ENCODE measurements at places on chromosomes 2 and 18. TPM values are rescaled to one million over a fixed set of nuclear protein-coding genes. Genes with fewer than 3 reads are reported as not detected.

- DNase-seq, result no peak
Measured at GRCh38 chr2:28063492-28063962, 173.0 kb downstream of the BABAM2 start.

DNA sequence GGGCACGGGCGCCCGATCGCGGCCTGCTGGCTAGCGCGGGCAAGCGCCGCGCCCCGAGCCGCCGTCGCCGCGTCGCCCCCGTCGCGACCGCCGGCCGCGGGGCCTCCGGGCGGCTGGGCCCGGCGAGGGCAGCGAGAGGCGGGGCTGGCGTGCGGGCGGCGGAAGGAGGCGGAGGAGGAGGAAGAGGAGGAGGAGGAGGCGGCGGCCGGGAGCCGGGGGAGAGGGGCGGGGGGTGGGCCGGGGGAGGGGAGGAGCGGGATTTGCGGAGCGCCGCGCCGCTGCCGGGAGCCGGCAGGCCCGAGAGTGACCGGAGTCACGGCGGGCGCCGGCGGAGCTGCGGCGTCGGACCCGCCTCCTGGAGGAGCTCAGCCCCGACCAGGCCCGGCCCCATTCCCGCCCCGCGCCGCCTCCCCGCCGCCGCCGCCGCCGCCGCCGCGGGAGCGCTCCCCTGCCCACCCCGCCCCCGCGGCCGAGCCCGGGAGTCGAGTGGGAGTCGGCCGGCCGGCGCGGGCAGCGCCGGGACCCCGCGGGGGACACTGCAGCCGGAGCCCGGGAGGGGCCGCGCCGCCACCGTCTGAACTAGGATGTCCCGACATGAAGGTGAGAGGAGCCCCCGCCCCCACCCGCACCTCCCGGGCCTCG, at the start of gene KCMF1:
TSS of gene KCMF1 (plus strand) at position 294 of the 642 bp plus-strand sequence. CDS start at position 585, 291 bp downstream.
- DNase-seq, result no peak

- DNase-seq, result no peak
Measured at GRCh38 chr2:144126302-144126701, 393.6 kb downstream of the ZEB2 start.

DNA sequence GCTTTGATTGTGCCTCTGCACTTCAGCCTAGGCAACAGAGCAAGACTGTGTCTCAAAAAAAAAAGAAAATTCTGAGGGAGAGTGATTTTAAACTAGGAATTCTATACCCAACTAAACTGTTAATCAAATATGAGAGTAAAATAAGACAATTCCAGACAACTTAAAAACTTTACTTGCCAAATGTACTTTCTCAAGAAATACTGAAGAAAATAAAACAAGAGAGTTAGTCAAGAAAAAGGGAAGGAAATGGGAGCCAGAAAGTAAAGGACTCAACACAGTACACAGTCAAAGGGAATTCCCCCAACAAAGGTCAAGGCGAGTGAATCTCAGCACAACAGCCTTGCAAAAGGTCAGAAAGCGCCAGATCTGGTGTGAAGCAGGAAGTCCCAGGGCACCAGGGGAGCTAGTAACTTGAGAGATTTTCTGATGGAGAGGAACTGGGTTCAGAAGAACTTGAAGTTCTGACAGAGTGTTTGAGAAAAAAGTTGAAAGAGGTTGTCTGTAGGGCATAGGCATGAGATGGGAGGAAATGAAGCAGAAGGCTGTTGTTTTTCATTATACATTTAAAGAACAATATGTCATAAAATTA, 22.6 kb upstream of the TBC1D8 start:
- DNase-seq, result no peak

GRCh38 chr2:144479659-144480058, 40.3 kb downstream of the ZEB2 start:
- no peak for DNase-seq

IKZF2 gene
- total RNA-seq, result 4.4 TPM

- no peak for DNase-seq
Measured at GRCh38 chr18:58370612-58371011, 258.3 kb downstream of the ALPK2 start.

DNA sequence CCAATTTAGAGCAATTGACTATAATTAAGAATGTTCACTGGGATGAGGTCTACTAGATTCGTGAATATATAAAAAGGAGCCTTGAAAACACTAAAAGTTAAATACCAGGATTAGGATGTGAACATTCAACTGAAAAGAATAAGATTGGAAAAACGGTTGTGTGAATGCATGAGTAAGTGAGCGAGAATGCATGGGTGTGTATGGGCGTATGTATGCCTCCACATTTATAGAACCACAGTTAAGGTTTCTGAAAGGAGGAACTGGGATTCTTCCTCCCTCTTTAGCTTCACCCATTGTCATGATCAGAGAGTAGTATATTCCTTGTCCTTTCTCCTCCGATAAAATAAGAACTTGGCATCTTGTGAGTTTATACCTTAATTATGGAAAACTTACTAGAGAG, 151.1 kb upstream of the UBE2E3 start:
- DNase-seq, result no peak

DNA sequence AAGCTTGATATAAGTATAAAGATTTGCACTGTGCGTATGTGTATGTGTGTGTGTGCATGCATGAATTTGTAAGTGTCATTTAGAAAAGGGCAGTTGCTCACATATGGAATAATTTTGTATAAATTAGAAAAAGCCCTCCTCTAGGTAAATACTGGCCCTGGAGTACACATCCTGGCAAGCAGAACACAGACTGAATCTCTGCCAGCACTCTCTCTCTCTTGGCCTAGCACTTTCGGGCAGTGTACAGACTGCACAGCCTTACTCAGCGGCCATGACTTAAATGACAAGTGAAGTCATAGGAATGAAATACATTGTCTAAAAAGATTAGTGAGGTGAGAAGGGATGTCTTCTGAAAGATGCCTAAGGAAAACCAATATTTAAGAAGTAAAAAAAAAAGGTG, 214.1 kb downstream of the RDH14 start:
- no peak for DNase-seq

GRCh38 chr18:6279308-6279707, 135.4 kb downstream of the L3MBTL4 start:
- DNase-seq, result no peak

DNA sequence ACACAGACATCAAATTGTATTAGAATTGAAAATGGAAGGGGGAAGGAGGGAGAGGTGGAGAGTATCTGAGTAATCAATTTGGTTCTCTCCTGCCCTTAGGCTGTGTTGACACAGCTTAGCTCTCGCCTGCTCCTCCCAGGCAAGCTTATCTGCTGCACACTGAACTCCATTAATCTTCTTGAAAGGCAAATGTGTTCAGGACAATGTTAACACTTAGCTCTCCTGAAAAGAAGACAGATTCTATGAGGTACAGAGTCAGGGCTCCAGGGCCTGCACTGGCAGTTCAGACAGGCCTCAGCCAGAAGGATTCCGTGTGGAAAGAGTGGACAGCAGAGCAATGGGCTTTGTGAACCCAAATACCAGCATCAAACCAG, 430.0 kb upstream of the TNP1 start:
- no peak for DNase-seq

SAP130 gene
- total RNA-seq, result 9.3 TPM

DNA sequence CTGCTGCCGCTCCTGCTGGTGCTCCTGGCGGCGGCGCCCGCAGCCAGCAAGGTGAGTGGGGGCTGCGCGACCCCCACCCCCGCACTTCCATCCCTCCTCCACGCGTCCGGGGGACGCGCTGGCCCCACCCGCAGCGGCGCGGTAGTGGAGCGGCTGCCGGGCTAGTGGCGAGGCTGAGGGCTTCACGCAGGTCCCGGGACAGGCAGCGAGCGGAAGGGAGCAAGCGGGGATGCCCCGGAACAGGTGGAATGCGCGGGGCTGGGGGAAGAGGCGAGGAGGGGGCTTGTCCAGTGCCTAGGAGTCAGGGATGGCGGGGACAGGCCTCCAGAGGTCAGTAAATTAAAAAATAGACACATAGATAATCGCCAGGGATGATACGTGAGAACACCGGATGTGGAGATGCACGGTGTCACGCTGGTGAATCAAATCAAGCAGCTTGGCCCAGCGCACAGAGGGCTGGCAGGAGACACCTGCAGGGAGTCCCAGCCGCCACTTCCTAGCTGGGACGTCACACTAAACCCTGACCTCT, 403 bp downstream of the COL4A3 start:
- no peak for DNase-seq

DNA sequence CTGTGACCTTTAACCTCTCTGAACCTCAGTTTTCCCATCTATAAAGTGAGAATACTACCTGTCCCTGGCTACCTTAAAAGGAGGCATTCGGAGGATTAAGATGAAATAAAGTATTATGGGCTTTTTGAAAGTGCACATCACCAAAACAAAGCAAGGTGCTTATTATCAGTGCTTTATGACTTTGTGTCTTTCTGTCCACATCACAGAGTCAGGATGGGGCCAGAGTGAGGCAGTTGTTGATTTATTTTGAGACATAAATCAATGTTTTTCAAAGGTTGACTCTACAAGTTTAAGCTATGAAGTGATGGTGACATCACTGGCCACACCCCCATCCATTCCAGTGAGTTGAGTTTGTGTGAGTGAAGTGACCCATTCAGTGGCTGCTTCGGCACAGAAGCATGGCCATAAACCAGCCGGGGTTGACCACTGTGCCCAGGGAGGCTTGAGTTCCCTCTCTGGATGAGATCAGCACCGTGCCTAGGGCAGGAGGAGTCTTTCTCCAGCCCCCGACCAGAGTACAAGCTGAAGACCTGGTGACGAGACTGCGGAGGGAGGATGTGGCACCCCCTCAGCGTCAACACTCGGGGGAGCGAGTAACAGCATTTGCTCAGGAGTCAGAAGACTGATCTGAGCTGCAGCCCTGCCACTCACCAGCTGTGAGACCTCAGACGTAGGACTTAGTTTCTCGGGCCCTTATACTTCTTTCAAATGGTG, 89.0 kb upstream of the PPP1CB start:
- DNase-seq, result peak; percentile 95

DNA sequence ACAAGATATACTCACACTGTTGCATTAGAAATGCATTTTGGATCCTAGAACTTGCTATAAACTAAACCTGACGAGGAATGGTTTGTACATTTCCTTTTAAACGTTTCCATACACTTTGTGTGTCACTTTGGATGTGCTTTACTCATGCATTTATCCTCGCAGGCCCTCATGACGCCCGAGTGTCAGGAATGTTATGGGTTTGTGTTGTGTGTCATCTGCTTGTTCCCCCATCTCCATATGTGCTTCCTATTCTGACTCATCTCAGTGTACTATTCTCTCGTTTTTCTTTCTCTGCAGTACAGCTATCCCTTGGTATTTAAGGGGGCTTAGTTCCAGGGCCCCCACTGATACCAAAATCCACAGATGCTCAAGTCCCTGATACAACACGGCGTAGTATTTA, 121.5 kb upstream of the RASGRP3 start:
- DNase-seq, result no peak

DNA sequence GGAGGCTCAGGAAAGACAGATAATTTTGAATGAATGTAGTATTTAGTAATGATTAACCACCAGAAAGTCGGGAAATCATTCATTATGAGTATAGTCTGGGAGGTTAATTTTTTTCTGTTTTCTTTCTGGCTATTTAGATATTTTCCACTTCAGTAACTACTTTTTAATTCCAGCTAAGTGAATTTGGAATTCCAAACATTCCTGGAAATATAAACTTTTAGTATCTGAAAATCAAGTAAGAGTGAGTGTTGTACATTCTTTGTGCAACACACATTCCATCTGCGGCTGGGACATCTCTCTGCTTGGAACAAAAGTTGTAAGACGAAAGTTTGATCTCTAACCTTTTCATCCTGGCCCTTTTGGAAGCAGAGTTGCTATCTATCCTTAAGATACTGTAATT, 275.7 kb upstream of the SPRED2 start:
- peak; percentile 18 for DNase-seq

FOXI3 gene
- total RNA-seq, result 0.21 TPM

DNA sequence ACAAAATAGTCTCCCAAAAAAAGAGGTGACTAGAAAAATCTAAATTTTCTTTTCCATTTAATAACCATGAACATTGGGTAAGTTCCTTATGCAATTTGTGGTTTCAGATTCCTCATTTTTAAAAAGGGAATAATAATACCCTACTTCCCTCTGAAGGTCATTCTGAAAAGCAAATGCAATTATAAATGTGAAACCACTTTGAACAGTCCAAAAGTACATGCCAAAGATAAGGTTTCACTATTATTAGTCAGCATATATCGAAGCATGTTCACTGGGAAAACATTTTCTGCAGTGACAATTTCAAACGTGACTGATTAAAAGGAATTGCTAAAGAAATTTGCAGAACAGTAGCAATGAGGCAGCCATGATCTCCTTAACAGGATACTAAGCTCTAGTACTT, 100.1 kb upstream of the RNF152 start:
- DNase-seq, result no peak

- no peak for DNase-seq
Measured at GRCh38 chr2:212773808-212774339, 235.3 kb upstream of the ERBB4 start.

GRCh38 chr2:126846241-126846640, 52.4 kb upstream of the TEX51 start:
- no peak for DNase-seq

DNA sequence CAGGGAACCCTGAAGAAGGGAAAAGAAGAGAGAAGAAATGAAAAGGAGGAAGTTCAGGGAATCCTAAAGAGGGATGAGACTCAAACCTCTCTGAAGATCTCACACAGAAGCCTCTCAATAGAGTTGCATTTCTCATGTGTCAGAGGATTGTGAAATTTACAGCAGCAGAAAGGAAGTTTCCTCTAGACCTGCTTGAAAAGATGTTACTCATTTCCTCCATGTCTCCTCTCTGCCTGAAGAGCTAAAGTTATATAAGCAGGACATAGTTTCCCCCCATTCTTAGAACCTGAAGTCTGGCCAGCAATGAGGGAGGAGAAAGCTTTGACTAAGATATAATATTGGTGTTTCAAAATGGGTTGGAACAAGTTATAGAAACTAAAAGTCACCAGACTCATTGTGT, 1155.6 kb downstream of the LRP1B start:
- DNase-seq, result no peak

GRCh38 chr2:220212296-220213080, 585.1 kb downstream of the SLC4A3 start:
- DNase-seq, result no peak

GRCh38 chr2:157497638-157498314, 53.9 kb upstream of the CYTIP start:
- DNase-seq, result peak; percentile 29

DNA sequence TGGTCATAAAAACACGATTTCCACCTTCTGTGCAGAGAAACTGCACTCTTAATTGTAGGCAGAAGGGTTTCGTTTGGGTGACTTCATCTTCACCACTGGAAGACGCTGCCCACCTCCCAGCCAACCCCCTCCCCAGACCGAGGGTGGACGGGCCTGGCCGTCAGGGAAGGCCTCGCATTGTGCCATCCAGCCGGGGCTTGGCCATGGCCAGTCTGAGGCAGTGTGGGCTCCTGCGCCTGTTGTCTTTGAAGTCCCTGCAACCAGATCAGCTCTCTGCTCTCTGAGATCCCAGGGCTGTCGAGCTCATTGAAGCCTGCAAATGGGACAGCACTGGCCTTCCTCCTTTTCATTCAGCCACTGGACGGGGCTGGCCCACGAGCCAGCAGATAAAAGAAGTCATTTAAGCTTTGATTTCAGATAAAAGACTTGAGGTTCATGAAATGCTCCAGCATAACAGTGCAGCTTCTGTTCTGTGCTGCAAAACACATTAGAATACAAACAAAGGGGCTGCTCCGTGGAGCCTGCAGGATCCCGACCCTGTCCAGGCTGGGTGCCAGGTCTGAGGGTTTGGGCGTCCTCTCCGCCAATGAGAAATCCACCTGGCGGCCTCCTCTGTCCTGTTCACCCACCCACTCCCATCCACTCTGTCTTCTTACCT, 253.5 kb downstream of the LDLRAD4 start:
- DNase-seq, result no peak

REG3G gene
- total RNA-seq, result not detected

Measured in kidney epithelial cell (primary cell).